Progenitor cell of endocrine pancreas (in vitro differentiated cells): ENCODE measurements at places on chromosomes 11 and 22.
A peak's percentile ranks its signal among the peaks of the same experiment; 100 is the strongest.

DNA sequence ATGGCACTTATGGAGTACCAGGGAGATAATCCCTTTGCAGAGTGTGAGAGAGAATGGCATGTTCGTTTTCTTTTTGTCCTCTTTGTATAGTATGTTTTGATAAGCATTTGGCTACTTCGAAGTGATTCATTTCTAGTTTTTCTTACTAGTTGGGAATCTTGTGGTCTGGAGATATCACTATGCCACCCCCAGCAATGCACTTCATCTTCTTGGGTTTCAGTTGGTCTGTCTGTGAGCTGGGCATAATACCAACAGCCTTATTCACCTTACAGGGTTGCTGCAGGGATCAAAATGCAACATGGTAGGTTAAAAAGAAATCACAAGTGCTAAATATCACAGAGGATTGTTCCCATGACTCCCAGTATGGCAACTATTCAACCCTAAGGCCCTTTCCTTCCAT, 387.8 kb upstream of the CADM1 start:
- DNase-seq = no peak

- DNase-seq = no peak
Measured at GRCh38 chr11:26348776-26349175, 16.8 kb downstream of the ANO3 start.

- no peak for DNase-seq
Measured at GRCh38 chr11:118644496-118644895, 35.0 kb downstream of the TREH start.

DNA sequence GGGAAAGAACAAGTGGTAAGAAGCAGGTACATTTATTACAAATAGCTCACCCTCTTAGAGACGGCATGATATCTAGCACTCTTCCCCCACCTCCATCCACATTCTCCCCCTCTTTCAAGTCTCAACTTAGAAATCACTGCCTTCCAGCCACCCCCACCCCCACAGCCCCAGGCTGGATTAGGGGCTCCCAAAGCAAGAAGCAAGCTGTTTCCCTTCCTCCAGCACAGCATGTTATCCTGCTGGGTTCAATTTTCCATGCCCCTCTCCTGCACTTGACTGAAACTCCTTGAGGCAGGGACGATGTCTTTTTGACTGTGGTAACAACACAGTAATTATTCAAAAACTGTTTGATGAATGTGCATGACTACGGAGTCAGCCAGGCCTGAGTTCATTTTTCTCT, 350.7 kb downstream of the LARGE1 start:
- no peak for DNase-seq

GRCh38 chr22:45154383-45154782, 9.3 kb upstream of the NUP50 start:
- no peak for DNase-seq

- DNase-seq = no peak
Measured at GRCh38 chr22:22414266-22414665, 94.3 kb downstream of the ZNF280B start.

- peak; percentile 54 for DNase-seq
Measured at GRCh38 chr11:28697920-28698827, 590.0 kb downstream of the METTL15 start.

- DNase-seq = no peak
Measured at GRCh38 chr11:65576867-65577755, 1.3 kb downstream of the EHBP1L1 start.

DNA sequence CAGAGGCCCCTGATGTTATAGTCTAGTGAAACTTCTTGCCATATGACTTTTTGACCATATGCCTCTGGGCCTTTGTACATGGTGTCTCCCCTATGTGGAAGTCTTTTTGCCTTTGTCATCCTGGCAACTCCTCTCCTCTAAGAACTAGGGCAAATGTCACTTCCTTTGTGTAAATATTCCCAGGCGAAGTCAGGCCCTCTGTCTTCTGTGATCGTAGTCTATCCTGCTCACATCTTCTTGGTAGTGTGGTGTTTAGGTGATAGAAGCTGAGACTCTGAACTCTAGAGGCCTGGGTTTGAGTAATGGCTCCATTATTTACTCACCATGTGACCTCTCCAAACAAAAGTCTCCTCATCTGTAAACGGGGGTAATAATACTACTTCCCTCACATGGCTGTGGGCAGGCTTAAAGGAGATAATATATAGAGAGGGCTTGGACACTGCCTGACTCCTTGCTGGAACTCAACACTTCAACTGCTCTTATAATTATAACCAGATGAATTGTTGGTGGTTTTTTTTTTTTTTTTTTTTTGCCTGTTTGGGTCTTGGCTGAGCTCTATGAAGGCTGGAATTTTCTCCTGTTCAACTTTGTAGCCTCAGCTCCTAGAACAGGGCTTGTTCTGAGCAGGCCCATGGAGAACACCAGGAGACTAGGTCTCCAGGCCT, 43.8 kb downstream of the INSC start:
- DNase-seq = no peak

DNA sequence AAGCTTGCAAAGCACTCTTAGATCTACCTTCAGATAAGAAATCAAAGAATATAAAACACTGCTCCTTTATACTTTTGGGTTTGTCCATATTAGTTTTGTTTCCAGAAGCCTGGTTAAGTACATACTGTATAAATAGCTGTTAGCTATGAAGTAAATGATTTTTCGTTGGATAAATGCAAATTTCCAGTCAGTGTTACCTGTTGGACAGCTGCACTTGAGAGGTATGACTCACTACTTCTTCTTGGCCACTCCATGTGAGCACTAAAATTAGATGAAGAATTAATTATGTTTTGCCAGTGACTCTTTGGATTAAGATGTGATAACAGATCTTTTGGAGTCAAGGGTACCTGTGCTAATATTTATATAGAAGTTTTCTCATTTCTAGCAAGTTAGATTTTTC, 9.5 kb upstream of the TSG101 start:
- no peak for DNase-seq

- no peak for DNase-seq
Measured at GRCh38 chr11:102168481-102168880, 58.2 kb downstream of the YAP1 start.

DNA sequence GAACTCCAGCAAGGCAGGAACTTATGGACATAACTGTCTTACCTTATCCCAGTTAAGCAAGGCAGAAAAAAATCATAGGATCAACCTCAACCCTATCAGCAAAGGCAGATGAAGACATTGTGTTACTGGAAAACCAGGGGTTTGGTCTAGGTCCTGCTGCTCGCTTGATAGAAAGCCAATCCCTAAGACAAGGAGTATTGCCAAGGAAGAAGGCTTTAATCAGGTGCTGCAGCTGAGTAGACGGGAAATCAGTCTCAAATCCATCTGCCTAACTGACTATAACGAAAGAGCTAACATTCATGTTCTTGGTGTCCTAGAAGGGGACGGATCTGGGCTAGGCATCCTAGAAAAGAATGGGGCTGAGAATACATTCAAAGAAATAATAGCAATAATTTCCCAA, 1158.7 kb upstream of the CNTN5 start:
- no peak for DNase-seq

GRCh38 chr11:128757235-128757711, 63.4 kb downstream of the FLI1 start:
- DNase-seq = no peak

DNA sequence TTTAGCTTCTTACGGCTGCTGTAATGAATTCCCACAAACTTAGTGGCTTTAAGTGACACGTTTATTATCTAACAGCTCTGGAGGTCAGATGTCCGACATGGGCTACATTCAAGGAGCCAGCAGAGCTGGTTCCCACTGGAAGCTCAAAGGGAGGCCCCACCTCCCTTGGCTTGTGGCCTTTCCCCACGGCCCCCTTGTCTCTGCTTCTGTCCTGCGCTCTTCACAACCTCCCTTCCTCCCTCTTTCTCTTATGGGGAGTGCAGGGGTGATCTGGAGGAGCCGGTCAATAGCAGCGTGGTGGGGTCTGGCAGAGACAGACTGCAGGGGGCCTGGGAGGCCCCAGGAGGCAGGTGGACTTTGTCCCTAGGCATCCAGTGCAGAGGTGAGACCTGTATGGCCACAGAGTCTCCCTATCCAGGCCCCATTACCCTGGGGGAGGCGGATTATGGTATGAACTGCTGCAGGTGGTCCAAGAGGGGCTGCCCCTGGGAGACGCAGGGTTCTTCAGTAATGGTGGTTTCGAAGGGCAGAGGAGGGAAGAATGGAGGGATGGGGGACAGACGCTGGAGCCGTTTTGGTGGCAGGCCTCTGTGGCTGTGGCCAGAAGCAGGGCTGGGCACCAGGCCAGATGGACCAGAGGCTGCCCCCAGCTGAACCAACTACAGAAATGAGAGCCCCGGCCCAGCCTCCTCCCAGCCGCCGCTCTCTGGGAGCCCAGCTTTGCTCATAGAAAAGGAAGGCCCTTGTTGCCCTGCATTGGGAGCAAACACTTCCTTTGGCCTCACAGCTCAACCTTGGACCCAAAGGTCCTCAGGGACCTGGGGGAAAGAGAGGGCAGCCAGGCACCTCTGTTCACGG, 30.7 kb upstream of the KCNQ1OT1 start:
- DNase-seq = no peak

DNA sequence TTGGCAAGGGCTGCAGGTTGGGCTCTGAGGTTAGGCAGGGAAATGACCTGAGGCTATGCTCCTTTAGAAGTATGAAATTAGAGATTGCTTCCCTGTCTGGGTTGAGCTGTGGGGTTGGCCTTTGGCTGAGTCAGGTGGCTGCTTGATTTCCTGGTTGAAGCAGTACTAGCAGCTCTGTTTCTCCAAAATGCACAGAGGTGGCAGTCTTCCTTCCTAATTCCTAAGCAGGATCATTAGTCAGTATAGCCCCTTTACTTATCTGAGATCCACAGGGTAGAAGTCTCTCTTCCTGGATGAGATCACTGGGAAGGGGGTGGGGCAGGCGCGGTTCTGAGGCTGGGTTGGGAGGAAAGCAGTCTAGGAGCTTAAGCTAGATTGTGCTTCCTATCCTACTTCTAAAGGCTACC, 1917.5 kb downstream of the LRRC4C start:
- DNase-seq = no peak

- DNase-seq = no peak
Measured at GRCh38 chr11:131767421-131767820, 397.0 kb downstream of the NTM start.

DNA sequence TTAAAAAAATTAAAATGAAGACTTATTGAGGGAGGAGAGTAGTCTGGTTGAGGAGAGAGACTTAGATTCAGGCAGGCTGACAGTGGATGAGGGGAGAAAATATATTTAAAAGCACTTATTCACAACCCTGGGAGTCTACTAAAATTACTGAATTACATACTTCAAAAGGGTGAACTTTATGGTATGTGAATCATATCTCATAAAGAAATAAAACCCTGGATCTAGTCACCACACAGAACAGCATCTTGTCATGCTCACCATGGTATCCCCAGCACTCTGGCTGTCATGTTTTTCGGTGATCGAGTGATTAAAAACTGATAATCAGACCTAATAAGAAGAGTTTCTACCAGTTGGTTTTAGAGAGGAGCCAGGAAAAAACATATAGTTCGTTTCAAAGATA, 11.0 kb downstream of the TEAD1 start:
- DNase-seq = no peak

- no peak for DNase-seq
Measured at GRCh38 chr11:111530091-111530490, 10.4 kb upstream of the LAYN start.

DNA sequence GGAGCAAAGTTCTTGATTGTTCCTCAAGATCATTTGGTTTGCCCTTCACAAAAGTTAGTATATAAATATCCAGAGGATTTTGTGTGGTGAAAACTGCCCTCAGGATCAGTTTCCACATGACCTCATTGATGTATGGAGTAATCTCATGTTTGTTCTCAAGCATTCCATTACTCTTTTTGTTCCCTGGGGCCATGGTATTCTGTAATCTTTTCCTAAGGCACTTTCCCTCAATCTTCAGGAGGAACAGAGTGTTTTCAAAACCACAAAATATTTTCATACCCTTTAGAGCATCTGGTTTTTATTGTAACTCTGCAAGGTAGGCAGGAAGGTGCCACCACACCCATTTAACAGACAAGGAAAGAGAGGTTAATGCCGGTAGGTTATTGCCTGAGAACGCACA, 99.6 kb downstream of the FAM181B start:
- no peak for DNase-seq

DNA sequence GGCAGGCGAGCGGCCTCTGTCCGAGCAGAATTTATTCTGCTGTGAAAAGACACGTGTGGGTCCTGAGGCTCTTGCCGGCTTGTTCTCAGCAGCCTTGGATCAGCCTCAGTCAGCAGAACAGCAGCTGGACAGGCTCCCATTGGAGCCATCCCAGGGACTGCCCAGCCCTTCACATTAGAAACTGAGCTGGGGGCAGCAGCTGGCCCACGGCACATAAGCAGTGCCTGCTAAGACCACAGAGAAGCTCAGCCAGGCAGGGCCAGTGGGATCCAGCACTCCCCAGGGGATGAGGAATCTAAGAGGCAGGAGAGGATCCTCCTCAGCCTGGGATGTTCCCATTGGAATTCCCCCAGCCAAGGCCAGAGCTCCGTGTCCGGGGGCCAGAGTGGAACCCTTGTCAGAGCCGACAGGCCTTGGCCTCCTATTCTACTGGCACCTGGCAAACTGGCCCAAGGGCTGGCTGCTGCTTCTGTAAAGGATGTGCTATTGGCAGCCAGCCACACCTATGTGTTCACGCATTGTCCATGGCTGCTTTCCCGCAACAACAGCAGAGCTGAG, 18.2 kb downstream of the RTN4R start:
- DNase-seq = no peak

DNA sequence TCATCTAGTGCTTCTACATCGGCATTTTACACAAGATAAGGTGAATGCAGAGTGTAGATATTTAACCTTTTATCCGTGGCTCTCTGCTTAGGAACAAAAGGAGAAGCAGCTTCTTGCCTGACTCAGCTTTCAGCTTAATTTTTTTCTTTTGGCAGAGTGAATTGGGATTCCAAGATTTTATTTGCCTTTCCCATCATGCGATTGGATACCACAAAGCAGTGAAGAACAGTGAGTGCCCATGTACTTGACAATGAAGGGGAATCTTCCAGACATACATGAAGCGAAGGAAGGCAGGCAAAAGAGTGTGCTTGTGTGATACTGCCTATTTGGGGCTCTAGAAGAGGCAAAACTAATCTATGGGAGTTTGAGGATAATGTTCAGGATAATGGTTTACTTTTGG, 17.0 kb upstream of the CHKA start:
- DNase-seq = no peak

DNA sequence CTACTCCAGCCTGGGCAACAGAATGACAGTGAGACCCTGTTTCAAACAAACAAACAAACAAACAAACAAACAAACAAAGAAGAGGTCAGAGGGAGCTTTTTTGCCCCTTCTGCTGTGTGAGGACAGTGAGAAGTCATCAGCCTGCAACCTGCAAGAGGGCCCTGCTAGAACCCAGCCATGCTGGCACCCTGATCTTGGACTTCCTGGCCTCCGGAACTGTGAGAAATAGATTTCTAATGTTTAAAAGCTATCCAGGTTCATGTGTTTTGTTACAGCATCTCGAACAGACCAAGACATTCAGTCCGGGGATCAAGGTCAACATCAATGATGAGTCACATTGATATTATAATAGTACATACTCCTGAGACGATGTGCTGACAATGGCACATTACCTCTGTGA, 41.4 kb upstream of the GRAMD1B start:
- no peak for DNase-seq

DNA sequence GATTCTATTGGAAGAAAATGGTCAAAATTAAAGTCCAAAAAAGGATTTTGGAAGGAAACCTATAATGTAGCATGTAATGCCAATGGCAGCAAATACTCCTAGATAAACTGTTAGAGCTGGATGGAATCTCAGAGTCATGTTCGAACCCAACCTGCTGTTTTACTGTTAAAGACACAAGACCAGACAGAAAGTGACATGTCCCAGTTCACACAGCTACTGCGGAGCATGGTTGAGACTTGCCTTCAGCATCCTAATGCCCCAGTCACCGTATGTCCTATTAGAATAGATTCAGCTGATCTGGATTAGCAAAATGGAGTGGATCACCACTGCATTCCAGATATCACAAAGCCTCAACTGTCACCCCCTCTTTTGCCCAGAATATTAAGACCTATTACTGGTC, 14.9 kb downstream of the PISD start:
- DNase-seq = no peak
